Stimulated activated CD8-positive, alpha-beta memory T cell treated with anti-CD3 and anti-CD28 coated beads, Interleukin-15, amount 100 ng/mL, for 4 hours (primary cell): ENCODE measurements at places on chromosomes 2 and 18.

DNA sequence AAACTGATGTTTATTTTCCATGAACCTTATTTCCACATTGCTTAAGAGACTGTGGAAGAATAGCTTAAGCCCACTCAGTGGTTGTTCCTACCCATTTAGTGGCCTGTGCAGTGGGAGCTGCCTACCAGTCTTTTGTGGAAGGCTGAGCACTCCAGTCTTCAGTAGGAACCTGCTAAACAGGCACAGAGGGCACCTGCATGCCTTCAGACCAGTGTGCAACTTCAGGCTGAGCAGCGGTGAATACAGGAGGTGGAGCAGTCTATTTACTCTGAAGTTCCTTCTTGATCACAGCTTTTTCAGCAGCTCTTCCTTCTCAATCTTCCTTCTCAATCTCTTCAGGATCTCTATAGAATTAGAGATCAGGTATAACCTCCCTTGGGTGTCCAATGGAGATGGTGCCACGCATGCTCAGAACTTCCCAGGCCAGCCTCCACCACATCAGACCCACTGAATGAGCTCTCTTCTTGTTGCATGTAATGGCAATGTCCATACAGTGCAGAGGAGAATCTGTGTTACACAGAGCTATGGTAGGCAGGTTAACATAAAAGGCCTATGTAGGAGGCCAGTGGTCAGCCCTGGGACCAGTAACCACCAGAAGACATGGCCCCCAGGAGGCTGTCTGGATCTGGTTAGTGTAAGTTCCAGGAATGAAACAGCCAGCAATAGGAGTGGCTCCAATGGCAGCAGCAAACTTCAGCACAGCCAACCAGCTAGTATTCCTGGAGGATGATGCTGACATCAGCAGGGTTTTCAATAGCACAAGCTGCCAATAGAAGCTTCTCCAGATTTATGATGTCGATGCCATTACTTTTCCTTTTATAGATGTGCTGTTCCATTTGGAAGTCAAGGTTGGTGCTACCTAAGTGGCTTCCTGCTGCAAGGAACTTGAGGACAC lies 47.9 kb upstream of the MAT2A start:
- no peak for DNase-seq

- no peak for DNase-seq
Measured at GRCh38 chr2:241770936-241771285, 5.7 kb upstream of the GAL3ST2 start.

GRCh38 chr2:114651933-114652332 lies 209.5 kb downstream of the DPP10 start:
- no peak for DNase-seq

- DNase-seq, result no peak
Measured at GRCh38 chr2:157691131-157691530, 62.5 kb upstream of the ACVR1C start.

GRCh38 chr2:102273619-102274211 lies 37.6 kb upstream of the IL1RL1 start:
- no peak for DNase-seq

- DNase-seq, result no peak
Measured at GRCh38 chr2:220437938-220438337, 810.5 kb downstream of the SLC4A3 start.

- no peak for DNase-seq
Measured at GRCh38 chr18:29874519-29875098, 1167.9 kb downstream of the DSC3 start.

DNA sequence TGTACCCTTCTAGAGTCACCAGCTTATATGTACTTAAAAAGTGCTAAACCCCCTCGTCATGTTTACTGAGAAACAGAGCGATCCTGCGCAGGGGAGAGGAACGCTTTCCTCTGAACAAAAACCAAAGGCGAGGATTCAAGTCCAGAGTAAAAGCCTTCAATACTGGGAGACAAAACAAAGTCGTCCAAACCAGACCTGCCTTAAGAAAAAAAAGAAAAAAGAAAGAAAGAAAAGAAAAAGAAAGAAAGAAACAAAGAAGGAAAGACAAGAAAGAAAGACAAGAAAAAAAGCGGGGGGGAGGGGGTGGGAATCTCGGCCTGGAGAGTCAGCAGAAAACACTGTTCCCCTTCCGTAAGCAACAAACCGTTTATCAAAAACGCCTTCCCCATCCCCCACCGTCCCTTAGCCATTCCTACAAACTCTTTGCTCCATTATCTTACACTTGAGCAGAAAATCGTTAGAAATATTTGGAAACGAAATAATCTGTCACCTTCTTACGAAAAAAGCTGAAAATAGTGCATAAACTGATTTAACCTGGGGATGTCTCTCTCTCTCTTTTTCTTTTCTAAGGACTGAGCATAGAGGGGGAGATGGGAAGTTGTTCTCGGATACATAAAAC lies 3.3 kb downstream of the PTGR3 start:
- no peak for DNase-seq

- no peak for DNase-seq
Measured at GRCh38 chr2:223549215-223549614, 52.9 kb downstream of the SCG2 start.

DNA sequence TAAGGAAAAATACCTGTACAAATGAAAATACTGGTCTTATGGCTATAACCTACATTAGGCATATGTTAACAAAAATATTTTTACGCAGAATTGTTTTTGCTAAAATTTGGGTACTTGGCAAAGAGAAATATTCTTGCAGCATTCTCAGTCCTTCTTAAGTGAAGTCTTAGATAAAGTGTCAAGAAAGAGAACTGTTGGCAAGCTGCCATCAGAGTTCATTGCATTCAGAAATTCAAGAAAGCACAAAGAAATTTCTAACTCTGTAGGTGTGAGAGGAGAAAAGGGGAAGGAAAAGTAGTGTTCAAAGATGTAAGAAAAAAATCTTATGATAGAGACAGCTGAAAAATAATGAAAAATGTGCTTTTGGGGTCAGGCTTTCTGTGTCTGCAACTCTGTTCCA lies 86.7 kb downstream of the IRS1 start:
- DNase-seq, result no peak

GRCh38 chr2:225948903-225949302 lies 549.4 kb downstream of the NYAP2 start:
- DNase-seq, result no peak

DNA sequence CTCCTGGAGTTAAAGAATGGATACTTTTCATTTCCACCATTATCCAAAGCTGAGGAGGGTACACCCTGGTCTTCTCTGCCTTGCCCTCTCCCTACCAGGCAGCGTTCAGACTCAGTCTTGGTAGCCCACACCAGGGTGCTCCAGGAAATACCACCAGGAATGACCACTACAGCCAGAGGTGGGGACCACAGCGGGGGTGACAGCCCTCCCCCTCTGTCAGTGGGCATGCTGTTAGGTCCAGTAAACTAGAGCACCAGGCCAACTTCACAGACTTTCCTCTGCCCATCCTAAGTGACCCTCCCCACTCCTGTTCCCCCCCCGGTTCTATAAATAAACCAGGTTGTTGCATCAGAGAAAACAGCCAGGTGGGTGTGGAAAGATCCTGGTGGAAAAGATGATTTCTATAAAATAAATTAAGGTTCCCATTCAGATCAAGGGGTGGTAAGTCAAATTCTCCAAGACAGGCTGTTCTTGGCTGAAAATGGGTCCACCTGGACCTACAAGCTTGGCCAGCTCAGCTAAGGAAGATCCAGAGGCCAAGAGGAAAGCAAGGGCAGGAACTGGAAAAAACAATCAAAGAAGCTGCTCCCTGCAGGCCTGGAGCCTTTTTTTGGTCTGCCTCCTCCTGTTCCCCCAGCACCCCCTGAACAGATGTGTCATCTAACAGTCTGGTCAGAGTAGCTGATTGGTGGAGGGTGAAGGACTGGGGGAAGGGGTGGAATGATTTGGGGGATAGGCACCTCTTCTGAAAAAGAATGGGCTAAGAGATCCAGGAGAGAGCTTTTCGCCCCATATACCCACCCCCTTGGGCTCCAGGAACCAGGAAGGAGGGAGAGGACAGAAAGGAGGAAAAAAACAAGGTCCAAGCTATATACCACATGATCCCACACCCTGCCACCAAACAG lies 2.3 kb downstream of the RAB11FIP5 start:
- no peak for DNase-seq

DNA sequence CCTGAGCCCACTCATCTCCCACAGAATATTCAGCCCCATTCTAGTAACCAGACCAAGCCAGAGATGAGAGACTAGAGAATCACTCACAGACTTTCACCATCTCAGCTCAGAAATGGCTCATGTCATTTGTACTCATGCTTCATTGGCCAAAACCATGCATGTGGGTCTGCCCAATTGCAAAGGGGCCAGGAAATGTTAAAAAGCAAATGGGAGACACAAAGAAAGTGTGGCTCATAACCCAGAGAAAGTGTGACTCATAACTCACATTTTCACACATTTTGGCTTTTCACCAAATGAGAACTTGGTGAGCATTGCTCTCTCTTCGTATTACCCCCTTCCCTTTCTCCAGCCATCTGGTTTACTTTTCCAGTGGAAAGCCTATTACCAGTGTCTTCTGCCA lies 66.2 kb downstream of the MDH1 start:
- DNase-seq, result no peak

GRCh38 chr2:227414846-227415245 lies 27.1 kb upstream of the SCYGR1 start:
- no peak for DNase-seq

DNA sequence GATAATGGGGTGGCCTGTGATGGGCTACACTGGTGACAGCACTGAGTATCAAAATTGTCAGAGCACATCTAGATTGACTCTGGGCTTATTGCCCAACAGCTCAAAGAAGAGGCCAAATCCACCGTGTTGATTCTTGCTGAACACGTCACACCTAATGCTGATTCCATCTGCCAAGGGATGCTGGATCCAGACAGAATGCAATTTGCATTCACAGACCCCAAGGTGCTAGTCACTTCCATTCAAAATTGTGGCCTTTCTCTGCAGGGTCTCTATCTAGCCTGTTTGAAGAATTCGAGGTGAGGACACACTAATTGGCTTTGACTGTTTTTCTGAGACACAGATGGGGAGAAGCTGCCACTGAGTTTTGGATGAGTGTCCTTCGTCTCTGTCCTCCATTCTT lies 13.5 kb upstream of the GPR39 start:
- no peak for DNase-seq

DNA sequence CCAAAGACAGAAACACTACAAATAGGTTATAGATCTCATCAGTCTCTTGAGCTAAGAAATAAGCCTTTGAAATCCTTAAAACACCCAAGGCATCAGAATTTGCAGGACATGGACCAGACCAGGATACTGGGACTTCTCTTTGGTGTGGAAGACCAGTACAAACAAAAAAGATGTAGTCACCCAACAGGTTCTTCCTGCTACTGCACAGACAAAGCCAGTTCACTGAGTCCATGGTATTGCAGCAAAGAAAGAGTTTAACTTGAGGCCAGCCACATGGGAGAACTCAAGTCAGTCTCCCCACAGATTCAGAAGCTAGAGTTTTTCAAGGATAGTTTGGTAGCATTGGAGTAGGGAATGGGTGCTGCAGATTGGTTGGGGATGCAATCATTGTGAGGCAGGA lies 169.6 kb upstream of the NDUFV2 start:
- no peak for DNase-seq

- DNase-seq, result no peak
Measured at GRCh38 chr2:216056739-216057138, 24.9 kb downstream of the PECR start.

GRCh38 chr2:168480356-168480755 lies 24.3 kb downstream of the CERS6 start:
- no peak for DNase-seq

DNA sequence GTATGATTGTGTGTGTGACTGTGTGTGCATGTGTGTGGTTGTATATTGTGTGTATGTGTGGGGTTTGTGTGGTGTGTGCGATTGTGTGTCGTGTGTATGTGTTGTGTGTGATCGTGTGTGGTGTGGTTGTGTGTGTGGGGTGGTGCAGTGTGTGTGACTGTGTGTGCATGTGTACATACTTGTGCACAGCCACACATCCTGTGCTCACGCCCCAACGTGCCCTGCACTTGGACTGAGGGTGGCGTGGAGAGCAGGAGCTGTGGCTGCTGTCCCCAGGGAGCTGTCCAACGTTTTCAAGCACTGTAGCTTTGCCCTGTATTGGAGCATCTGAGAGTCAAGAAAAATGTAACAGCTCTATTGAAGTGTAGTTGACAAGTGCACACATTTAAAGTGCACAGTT lies 243.2 kb upstream of the HDAC4 start:
- DNase-seq, result no peak

DNA sequence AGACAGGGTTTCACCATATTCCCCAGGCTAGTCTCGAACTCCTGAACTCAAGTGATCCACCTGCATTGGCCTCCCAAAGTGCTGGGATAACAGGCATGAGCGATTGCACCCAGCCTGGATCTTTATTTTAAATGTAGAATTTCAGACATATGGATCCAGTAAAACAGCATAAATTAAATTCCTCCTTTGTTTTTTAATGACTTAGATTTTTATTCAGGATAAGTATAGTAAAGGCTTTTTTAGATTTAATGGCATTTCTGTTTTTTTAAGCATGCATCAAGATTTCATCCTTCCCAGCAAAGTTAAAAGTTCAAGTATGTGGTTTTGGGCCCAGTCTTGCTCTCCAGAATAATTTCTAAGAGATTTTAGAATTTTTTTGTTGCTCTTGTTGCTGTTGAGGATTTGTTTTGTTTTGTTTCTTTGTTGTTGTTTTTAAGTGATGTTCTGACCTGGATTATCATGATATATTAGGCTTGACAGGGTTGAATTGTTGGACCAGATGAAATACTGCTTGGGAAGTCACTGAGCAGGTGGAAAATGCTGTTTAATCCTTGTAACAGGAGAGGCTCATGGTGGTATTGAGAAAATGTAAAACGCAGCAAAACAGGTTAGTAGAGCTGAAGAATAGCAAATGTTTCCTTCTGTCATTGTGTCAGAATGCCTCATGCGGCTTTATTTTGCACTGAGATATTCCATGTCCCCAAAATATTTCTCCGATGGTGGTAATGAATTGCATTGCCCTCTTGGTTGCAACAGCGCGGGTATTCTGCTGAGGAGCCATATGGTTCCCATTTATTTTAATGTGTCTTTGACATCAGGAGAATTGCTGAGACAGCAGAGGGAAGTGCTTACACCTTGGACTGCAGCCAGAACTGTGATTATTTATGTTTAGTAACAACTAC lies 147.9 kb downstream of the GALNT3 start:
- DNase-seq, result no peak

DNA sequence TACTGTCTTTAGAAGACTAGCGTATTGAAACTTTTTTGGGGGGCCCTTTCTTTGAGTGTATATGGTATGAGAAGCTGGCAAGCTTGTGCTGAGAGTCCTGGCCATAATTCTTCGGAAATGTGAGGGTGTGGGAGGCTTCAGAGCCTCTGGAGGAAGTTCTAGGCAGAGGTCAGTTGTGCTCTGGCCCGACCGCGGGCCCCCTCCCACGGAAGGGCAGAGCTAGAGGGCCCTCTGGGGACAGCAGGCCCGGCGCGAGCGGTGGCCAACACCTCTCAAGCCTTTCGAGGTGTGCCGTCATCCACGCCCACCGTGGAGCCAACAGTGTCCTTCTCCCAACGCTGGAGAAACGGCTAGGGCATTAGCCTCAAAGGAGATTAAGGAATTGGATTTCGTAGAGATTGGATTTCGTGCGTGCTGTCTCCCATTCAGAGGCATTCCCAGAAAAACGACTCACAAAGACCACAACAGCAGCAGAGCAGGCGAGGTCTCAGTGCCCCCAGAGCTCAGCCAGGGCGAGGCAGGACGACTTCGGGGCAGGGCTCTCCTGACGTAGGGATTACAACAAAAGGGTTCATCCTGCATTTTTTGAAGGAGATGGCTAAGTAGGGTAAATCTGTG lies 2.2 kb upstream of the MTCL1 start:
- no peak for DNase-seq
